ENCODE measurements at places on chromosomes 12 and 14. TPM values are rescaled to one million over a fixed set of nuclear protein-coding genes. Genes with fewer than 3 reads are reported as not detected.
A peak's percentile ranks its signal among the peaks of the same experiment; 100 is the strongest.

GRCh38 chr12:68608191-68608590 is 2.5 kb upstream of the RAP1B start:
- H3K27me3 ChIP-seq = no peaks in the 10 kb centered on the region
- no peak for DNase-seq
- no peak overlapping the region for H3K4me3 ChIP-seq

The TNS2 gene
- 1.3 TPM for total RNA-seq

DNA sequence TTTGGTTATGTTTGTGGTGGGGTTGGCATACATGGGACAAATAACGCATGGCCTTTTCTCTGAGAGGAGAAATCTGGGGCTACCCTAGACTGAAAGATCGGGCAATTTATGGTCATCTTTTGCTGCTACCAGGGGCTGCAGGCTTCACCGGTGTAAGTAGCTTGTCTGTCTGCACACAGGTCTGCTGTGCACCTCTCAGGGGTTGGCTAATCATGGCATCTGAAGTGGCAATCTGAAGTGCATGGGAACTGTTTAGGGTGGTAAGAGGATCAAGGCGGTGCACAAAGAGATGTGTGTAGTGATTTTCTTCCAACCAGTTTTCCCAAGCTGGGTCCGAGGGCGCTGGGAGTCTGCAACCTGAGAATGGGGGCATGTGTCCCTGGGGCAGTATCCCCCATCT is 141.3 kb downstream of the EMP1 start:
- no peak overlapping the region for H3K27ac ChIP-seq
- no peak for DNase-seq
- H3K4me3 ChIP-seq = no peak overlapping the region

DNA sequence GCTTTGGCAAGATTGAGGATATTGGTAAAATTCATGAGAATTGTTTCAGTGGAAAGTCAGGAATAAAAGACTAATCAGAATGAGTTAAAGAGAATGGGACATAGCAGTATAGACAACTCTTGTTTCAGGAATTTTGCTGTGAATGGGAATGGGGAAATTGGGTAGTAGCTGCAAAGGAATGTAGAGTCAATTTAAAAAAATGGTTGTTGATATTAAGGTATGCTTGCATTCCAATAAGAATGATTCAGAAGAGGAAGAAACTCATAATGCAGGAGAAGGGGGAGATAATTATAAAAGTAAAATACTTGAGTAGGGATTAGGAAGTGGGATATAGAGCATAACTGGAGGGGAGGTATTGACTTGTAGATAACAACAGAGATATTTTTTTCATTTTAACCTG is 40.7 kb downstream of the MNAT1 start:
- no peaks in the 10 kb centered on the region for H3K36me3 ChIP-seq
- H3K4me3 ChIP-seq = no peak overlapping the region
- no peak for DNase-seq
- no peak overlapping the region for H3K27ac ChIP-seq

DNA sequence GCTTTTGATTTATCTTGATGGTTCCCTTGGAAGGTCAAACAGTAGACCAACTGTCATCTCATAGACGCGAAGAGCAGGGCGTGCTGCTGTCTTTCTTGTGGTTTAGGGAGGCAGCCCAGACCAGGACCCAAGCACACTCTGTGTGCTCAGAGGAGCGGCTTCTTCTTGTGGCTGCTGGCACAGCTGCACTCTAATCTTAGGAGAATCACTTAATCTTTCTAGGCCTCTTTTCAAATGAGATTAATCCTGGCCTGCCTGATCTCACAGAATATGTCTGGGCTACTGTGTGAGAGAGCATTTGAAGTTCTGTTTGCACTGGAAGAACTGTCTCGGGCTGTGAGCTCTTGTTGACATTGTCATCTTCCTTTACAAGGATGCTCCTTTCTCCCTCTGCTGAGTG is 60.0 kb upstream of the TRAF3 start:
- no peaks in the 10 kb centered on the region for H3K27me3 ChIP-seq
- peaks cover 32% of the 10 kb centered on the region for H3K36me3 ChIP-seq
- no peak for DNase-seq
- no peaks in the 10 kb centered on the region for H3K4me1 ChIP-seq
- no peak overlapping the region for H3K27ac ChIP-seq
- no peak overlapping the region for H3K4me3 ChIP-seq

DNA sequence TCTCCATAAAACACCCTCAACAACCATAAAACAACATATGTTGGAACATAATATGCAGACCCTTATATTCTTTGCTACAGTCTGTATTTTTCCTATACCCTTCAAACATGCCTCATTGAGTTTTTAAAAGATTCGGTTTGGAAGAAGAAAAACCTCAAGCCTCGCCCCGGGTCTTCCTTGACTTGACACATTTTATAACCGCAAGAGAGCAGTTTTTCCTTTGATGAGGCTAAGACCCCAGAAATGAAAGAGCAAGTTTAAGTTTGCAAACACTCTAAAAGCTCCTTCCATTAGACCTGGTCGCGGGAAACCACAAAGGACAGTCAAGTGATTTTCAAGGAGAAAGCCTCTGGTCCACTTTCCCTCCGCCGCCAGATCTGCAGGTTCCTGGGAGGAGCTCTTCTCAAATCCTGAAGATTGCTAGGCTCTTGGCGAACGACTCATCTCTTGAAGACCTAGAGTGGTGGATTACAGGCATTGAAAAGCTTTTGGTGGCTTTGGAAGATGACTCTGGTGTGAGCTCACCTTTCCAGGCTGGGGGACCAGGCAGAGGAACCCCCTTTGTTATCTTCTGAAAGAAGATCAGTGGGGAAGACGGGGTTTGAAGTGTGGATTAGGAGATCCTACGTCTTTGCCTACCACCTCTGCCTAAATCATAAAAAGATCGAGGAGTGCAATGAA is at the start of gene ASCL4:
Gene ASCL4 (plus strand): TSS at position 356 of the 681 bp plus-strand sequence. CDS start 515 bp downstream, outside the sequence.
- no peaks in the 10 kb centered on the region for H3K4me1 ChIP-seq
- H3K27me3 ChIP-seq = peaks cover 67% of the 10 kb centered on the region
- H3K27ac ChIP-seq = no peak within 1 kb of the TSS
- no peak within 1 kb of the TSS for H3K4me3 ChIP-seq
- H3K36me3 ChIP-seq = no peaks in the 10 kb centered on the region

The CCT2 gene
- total RNA-seq = 379 TPM

DNA sequence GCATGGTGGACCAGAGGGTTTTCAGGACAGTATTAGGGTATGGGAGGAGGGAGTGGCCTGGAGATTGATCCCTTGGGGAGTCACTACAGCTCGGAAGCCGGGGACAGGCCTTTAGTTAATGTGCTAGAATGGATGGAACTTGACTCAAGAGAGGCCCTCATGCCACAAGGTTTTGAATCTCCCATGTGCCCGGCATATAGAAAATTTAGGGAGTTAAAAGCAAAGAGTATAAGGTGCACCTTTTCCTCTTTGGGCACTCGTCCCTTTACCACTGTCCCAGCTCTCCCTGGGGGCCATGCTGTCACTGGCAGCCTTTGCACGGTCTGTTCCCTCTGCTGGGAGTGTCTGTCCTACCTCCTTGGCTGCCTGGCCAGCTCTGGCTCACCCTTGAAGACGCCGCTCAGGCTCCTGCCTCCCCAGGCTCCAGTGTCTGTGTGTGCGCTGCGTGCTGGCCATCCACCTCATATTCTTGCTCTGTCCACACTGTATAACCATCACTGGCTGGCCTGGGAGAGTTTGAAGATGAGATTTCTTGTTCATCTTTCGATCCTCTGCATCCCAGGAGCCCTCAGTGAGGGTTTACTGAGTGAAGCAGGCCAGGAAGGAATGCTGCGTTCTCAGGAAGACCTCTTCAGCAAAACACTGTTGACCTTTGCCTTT is 161.3 kb downstream of the ZFP36L1 start:
- H3K4me1 ChIP-seq = peaks cover 9% of the 10 kb centered on the region
- no peak for DNase-seq
- no peaks in the 10 kb centered on the region for H3K27me3 ChIP-seq
- no peak overlapping the region for H3K27ac ChIP-seq
- peaks cover 12% of the 10 kb centered on the region for H3K36me3 ChIP-seq
- H3K4me3 ChIP-seq = no peak overlapping the region

The PRB4 gene
- total RNA-seq = not detected

The MANSC4 gene
- total RNA-seq = not detected

GRCh38 chr12:101854747-101855146 is 22.6 kb upstream of the DRAM1 start:
- H3K4me1 ChIP-seq = peaks cover 15% of the 10 kb centered on the region
- H3K27ac ChIP-seq = no peak overlapping the region
- no peaks in the 10 kb centered on the region for H3K27me3 ChIP-seq
- no peak for DNase-seq

The OTX2 gene
- total RNA-seq = not detected

- peaks cover 11% of the 10 kb centered on the region for H3K4me1 ChIP-seq
- H3K27ac ChIP-seq = no peak overlapping the region
- DNase-seq = no peak
- no peaks in the 10 kb centered on the region for H3K27me3 ChIP-seq
- H3K4me3 ChIP-seq = no peak overlapping the region
- peaks cover 5% of the 10 kb centered on the region for H3K36me3 ChIP-seq
These were observed 64.8 kb upstream of the BDKRB2 start for GRCh38 chr14:96139879-96140278.

The TWF1 gene
- 67.4 TPM for total RNA-seq

The TGM1 gene
- total RNA-seq = 4.5 TPM

DNA sequence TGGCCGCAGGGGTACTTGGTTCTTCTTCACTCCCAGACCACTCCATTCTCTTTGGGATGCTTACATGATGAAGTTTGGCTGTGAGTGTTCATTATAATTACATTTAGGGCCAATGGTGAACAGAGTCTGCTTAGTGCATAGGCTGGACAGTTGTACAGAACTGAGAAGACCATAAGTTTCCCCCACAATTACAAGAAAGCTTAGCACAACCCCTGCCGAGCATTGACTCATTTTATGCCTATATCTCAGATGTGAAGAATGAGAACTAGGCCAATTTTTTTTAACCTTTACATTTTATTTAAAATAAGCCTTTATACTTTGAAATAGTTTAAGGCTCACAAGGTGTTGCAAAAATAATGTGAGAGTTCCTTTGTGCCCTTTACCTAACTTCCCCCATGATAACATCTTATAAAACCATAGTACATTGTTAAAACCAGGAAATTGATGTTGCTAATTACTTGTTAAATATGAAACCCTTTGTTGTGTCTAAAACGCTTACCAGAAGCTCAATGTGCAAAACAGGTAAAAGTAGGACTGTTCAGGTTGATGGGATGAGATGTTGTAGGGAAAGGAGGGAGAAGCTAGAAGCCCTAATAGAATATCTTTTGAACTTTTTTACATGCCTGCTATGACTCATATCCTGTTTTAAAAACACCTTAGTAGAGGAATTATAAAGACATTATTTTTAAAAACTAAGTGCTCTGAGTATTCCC is 47.2 kb downstream of the ALDH1L2 start:
- H3K27ac ChIP-seq = peak overlapping the region; percentile 17
- DNase-seq = no peak
- no peak overlapping the region for H3K4me3 ChIP-seq
- peaks cover 23% of the 10 kb centered on the region for H3K36me3 ChIP-seq
- no peaks in the 10 kb centered on the region for H3K27me3 ChIP-seq

GRCh38 chr12:78530100-78530765 is 334.3 kb upstream of the SYT1 start:
- H3K36me3 ChIP-seq = no peaks in the 10 kb centered on the region
- no peak overlapping the region for H3K4me3 ChIP-seq
- H3K27me3 ChIP-seq = no peaks in the 10 kb centered on the region
- H3K4me1 ChIP-seq = no peaks in the 10 kb centered on the region

DNA sequence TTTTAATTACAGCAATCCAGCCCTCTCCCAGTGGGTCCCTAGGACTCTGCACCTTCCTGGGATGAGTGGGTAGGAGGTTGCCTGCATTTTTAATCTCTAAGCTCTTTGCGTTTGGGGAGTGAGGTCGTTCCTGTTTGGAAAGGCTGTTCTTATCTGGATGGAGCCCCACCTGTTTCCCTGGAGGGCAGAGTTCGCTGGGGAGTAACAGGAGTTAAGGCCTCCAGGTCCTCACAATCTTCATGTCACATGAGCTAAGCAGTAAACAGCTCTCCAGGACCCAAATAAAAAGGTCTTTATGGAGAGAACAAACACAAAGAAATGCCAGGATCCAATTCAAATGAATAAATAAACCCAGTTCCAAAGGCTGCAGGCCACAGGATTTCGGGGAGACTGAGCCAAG is 56.0 kb upstream of the RFLNA start:
- no peak overlapping the region for H3K4me3 ChIP-seq
- no peak for DNase-seq
- H3K36me3 ChIP-seq = no peaks in the 10 kb centered on the region
- H3K27me3 ChIP-seq = peaks cover 31% of the 10 kb centered on the region

The FGF23 gene
- total RNA-seq = not detected

The TNFAIP2 gene
- total RNA-seq = 113 TPM

DNA sequence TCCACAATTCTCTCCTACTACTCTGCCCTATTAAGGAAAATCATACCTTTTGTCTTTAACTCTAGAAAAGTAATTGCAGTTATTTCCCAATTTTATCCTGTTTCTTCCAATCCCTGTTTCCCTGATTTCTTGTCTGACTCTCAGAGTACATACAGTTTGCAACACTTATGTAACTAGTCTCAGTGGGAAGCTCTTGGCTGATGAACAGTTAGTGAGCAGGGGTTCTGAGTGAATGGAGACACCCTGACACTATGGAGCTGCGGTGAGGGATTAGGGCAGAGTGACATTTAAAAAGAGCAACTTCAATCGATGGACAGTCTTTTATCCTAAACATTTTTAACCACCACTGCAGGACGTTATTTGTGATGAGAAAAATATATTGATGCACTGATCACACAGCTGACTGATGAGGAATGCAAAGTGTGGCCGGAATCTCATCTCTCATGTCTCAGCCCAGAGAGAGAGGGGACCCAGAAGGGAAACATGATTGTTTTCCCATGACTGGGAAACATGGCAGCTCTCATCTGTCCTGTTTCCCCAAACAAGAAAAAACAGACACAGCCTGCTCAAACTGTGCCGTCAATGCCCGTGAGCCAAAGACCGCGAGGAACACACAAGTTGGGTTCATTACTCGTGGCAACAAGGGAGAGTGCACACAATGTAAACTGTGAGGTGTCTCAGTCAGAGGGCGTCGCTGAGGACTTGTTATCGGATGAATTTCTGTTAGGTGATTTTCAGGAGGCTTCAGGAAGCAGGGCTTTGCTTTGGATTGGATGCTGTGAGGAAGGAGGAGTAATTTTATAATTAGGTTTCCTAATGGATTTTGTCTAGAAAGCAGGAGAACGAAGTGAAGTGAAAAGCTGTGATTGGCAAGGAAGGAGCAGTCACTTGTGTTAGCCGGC is 5.2 kb upstream of the SLC6A13 start:
- no peaks in the 10 kb centered on the region for H3K4me1 ChIP-seq
- H3K27me3 ChIP-seq = no peaks in the 10 kb centered on the region
- no peak overlapping the region for H3K4me3 ChIP-seq
- DNase-seq = no peak
- H3K36me3 ChIP-seq = peaks cover 6% of the 10 kb centered on the region

The ABCC9 gene
- total RNA-seq = not detected

The SLC38A4 gene
- total RNA-seq = 1.5 TPM

DNA sequence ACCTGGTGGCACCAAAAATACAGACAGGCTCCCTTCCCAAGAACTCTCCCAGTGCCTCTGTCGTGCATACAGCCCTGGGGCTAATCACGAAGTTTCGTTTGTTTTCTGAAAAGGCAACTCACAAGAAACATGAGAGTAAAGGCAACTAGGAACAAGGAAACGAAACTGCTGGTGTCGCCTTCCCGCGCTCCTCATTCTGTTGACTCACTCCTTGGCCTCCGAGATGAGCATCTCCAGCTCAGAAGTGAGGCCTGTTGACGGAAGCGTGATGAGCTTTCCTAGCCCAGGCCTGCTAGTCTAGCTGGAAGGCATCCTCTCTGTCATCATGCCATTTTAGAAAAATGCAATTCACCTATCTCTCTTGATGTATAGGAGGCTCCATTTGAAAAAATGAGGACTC is 50.5 kb downstream of the TTC9 start:
- no peak overlapping the region for H3K4me3 ChIP-seq
- H3K27me3 ChIP-seq = no peaks in the 10 kb centered on the region
- H3K36me3 ChIP-seq = no peaks in the 10 kb centered on the region
- no peak for DNase-seq

The IRAK4 gene
- total RNA-seq = 11.4 TPM

GRCh38 chr14:105283899-105284298 is 16.9 kb downstream of the BRF1 start:
- no peaks in the 10 kb centered on the region for H3K27me3 ChIP-seq
- no peak overlapping the region for H3K27ac ChIP-seq
- H3K36me3 ChIP-seq = peaks cover 4% of the 10 kb centered on the region

All from Calu3 (cell line).